ENCODE measurements at places on chromosomes 7 and 10.

GRCh38 chr10:132899751-132900065 is 42.7 kb downstream of the CFAP46 start:
- DNase-seq: no peak

- DNase-seq: peak; percentile 2
Measured at GRCh38 chr10:96287392-96288105, 16.2 kb upstream of the BLNK start.

GRCh38 chr10:125284875-125285597 is 124.7 kb upstream of the CTBP2 start:
- no peak for DNase-seq

DNA sequence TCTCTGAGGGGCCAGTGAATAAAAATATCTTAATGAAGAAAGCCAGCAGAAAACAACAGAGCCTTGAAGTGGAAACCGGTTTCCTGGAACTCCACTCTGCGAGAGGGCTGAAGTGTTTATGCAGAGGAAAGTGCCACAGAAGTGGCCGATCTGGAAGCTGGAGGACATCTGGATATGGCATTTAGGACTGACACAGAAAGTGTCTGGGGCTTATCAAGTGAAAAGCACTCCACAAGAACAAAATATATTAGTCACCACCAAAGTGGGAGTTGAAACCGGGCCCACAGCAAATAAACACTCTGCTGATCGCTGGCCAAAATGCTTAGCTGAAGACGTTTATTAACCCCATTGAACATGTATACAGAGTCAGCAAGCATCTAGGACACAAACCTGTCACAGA is 7.8 kb downstream of the NOD1 start:
- peak; percentile 88 for DNase-seq

- DNase-seq: no peak
Measured at GRCh38 chr10:70323697-70324338, 40.0 kb upstream of the NPFFR1 start.

- no peak for DNase-seq
Measured at GRCh38 chr7:105131890-105132289, 117.9 kb downstream of the KMT2E start.

DNA sequence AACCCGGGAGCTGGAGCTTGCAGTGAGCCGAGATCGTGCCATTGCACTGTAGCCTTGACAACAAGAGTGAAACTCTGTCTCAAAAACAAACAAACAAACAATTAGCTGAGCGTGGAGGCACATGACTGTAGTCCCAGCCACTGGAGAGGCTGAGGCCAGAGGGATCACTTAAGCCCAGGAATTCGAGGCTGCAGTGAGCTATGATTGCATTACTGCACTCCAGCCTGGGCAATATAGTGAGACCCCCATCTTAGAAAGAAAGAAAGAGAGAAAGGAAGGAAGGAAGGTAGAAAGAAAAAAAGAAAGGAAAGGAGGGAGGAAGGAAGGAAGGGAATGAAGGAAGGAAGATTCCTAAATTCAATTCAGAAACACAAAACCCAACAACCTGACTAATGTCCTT is 141.3 kb upstream of the TNRC18 start:
- DNase-seq: no peak

DNA sequence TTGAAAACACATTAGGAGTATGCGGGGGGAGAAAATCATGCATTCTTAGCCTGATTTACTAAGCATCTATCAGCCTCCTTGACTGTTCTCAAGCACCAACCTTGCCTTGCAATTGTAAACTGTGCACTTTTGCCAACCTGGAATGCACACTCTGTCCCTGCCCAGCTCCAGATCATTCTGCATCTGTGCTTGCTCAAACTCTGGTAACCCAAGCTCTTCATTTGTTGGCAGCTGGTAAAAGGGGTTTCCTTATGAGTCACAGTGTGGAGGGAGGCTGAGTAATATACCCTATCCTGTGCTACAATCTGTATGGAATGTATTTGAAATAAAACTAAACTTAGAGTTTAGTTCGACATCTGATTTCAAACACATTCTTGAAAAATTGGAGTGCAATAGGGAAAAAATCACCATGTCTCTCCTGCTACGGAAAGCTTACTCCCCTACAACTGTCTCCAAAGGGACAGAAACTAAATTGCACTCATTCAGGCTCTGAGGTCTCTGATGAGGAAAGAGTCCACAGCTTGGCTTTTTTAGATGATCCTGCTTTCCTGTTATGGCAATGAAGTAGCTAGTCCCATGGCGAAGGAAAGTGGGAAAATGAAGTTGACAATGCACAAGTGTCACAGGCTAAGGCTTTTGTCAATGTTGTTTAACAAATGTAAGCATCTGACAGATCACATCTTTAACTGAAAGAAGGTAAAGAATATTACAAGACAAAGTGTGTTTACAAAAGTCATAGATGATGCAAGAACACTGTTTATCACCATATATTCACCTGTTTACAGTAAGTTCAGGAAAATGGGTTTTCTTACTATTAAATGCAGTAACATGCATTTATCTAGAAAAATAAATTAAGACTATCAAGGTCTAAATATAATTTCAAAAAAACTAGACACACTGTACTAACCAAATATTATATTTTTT is 61.9 kb downstream of the TES start:
- peak; percentile 95 for DNase-seq

GRCh38 chr10:128519581-128519980 is 393.4 kb upstream of the MKI67 start:
- DNase-seq: no peak

- no peak for DNase-seq
Measured at GRCh38 chr7:141704741-141705140, 2.8 kb upstream of the DENND11 start.

GRCh38 chr7:106704000-106704840 is 43.3 kb upstream of the CCDC71L start:
- DNase-seq: no peak

DNA sequence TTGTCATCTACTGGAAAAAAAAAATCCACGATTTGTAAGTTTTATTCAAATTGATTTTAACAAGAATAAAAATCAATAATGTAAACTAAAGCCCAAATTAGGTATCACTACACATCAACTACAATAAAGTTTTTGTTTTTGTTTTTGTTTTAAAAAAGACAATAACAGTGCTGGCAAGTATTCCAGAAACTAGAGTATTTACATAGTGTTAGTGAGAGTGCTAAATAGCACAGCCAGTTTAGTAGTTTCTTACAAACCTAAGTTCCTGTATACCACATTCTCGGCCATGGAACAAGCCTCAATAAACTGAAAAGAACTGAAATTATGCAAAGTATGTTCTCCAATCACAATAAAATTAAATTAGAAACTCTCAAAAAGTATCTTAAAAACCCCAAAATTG is 8.1 kb downstream of the ARHGAP12 start:
- DNase-seq: no peak

GRCh38 chr10:22554461-22555182 is 159.8 kb downstream of the PIP4K2A start:
- peak; percentile 77 for DNase-seq

- no peak for DNase-seq
Measured at GRCh38 chr7:78953090-78953489, 500.4 kb downstream of the MAGI2 start.

GRCh38 chr7:158409120-158409519 is 178.5 kb downstream of the PTPRN2 start:
- no peak for DNase-seq

DNA sequence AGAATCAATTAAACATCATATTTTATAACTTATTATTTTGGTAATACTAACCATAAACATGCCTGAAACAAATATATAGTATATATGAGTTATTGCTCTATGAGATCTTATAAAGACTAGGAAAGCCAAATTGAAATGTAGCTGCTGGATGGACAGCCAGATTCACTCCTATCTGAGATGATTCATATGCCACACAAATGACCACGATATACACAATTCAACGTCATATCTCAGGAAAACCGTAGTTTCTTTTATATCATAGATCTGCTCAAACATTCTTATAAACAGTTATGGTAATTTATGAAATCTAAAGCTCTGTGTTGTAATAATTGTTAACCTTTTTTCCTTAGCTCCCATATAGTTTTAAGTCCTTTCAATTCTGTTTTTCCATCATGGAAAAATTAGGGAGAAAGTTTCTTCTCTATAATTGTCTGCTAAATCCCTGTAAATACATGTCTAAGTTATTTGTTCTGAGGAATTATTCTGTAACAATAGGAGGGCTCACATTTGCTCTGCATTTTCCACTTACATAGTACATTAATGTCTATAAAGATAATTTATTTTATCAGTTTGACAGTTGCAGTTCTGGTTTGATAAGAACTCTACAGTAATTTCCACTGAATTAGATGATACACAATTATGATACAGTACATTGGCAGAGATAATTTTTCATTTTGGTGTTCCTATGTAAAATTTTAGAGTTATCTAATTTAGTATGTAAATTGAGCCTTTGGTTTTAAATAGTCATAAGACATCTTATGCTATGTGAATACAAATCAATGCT is 42.7 kb downstream of the GNAT3 start:
- DNase-seq: peak; percentile 54

DNA sequence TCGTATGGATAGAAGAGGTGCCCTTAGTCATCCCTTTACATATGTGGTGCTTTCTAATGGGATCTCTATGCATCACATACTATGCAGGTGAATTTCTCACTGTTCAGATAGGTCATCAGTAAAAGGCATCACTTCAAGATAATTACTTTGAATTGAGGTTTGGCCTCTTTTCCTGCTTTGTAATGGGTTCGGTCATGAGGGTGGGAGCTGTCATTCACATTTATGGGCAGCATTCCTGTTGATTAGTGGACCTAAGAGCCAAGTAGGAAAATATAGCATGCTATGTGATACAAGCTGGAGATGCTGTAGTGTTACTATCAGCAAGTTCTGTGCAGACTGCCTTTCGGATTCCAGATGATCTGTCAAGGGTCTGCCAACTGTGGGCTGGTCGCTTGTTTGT is 156.3 kb downstream of the LCOR start:
- no peak for DNase-seq

DNA sequence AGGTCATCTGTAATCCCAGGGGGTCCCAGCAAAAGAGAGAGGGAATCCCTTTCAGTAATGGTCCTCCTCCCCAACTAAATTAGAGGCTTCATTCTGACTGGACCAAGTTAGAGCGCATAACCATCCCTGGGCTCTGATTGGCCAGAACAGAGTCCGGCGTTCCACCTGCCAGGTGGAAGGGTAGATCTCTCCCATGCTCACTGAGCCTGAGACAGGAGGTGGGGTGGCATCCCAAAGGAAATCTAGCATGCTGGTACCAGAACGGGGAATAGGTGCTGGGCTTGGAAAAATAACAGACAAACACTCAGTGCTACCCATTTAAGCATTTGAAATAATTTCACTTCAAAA is 21.0 kb upstream of the TSPAN33 start:
- no peak for DNase-seq

GRCh38 chr7:35727571-35727970 is 32.6 kb upstream of the HERPUD2 start:
- no peak for DNase-seq

GRCh38 chr10:67280405-67280804 is 354.6 kb downstream of the LRRTM3 start:
- DNase-seq: no peak

GRCh38 chr10:52752801-52753445 is 19.7 kb downstream of the MBL2 start:
- no peak for DNase-seq

DNA sequence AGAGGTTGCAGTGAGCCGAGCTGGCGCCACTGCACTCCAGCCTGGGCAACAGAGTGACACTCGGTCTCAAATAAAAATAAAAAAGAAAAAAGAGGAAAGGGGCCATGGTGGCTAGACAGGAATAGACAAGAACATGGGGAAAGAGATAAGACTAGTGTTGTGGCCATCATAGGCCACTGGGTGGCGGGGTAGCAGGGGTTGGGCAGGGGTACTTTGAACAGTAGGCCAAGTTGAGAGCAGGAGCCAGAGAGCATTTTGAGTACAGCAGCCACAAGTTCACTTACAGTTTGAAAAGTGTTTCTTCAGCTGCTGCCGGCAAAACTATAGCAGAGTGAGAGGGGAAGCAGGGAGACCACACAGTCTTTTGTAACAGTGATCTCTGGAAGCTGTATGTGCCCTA is 656.0 kb downstream of the CNTNAP2 start:
- DNase-seq: no peak

DNA sequence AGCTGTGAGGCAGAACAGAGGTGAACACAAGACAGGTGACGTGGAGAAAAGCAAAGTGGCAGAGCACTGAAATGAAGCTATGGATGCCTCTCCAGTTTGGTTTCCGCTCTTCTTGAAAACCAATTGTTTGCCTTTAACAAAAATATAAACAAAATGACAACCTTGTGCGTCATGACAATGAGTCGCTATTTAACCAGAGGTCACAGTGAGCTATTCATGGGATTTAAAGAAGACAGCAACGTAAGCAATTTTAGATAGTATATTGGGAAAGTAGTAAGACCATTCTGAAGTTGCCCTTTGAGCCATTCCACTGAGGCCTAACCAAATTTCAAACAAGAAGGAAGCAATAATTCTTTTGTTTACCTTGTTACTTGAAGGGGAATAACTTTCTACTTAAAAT is 15.2 kb upstream of the LRRTM3 start:
- DNase-seq: no peak

- no peak for DNase-seq
Measured at GRCh38 chr10:11697718-11698527, 44.3 kb upstream of the ECHDC3 start.

DNA sequence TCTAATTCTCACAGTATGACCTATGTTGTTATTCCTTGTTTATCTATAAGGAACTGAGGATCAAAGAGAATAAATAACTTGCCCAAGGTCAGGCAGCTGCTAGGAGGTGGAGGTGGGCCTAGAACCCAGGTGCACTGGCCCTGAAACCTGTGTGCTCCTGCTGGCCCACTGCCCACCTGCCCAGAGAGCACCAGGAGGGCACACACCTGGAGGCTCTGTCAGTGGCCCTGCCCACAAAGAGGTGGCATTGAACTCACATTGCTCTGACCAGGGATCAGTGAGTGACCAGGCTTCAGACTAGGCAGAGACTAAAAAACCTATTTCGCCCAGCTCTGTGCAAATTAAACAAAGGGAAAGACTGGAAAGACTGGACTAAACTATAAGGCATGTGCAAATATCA is 210.6 kb downstream of the TNS3 start:
- DNase-seq: no peak

GRCh38 chr7:80105701-80106408 is 28.8 kb upstream of the GNAI1 start:
- no peak for DNase-seq

- peak; percentile 8 for DNase-seq
Measured at GRCh38 chr10:58894929-58895328, 281.5 kb upstream of the PHYHIPL start.
